ENCODE measurements at places on chromosomes 11 and 22. TPM values are rescaled to one million over a fixed set of nuclear protein-coding genes. Genes with fewer than 3 reads are reported as not detected.

DNA sequence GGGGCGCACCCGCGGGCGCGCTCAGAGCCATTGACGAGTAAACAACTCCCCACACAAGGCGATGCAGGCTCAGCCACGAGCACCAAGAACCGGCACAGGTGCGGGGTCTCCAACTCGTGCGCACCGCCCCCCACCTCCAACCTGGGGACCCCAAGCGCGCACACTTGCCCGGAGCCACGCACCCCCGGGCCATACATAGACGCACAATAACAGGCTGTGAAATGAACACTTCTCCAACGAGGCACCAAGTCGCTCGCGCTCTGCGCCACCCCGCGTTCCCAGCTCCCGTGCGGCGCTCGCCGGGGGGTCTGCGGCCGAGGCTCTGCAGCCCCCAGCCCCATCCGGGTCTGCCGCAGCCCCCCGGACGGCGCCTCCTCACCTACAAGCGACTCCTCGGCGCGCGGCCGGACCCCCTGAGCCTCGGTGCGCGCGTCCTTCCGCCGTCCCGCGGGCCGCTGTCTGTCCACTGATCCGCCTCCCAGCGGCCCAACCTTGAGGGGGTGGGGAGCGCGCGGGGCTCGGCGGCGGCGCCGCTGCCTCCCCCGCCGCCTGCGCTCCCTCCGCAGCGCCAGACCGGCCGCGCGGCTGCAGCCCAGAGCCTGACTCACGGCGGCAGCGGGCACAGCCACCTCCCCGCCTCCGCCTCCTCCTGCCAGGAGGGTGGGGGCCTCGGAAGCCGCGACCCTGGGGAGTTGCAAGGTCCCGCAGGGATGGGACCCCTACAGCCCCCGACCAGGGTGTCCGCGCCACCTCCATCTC, 1.6 kb downstream of the IFITM10 start:
- DNase-seq: peak; percentile 33

GRCh38 chr22:37965940-37966664, 12.6 kb downstream of the POLR2F start:
- DNase-seq: no peak

GRCh38 chr11:129694538-129694937, 121.1 kb upstream of the TMEM45B start:
- DNase-seq: no peak

GRCh38 chr22:43387815-43388214, 24.0 kb upstream of the MPPED1 start:
- no peak for DNase-seq

DNA sequence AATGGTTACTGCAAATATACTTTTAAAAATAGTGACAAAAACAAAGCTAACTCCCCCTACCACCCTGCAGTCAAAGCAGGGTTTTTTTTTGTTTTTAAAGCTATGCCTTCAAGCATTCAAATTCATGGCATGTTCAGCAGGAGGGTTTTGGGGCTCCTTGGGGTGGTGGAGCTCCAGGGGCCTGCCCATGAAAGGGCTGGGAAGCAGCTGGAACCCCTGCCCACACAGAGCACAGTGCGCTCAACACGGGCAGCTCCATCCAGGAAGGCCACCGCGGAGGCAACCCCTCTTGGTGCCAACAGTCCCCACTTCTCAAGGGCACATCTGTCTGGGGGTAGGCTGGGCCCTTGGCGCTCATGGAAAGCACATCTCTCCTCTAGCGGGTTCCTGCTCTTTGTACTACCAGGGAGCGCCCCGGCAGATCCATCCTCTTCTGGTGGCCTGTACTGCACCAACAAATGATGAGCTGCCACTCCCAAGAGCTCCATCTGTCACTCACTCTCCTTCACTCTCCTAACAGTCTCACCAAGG, 16.6 kb upstream of the PHLDA2 start:
- no peak for DNase-seq

DNA sequence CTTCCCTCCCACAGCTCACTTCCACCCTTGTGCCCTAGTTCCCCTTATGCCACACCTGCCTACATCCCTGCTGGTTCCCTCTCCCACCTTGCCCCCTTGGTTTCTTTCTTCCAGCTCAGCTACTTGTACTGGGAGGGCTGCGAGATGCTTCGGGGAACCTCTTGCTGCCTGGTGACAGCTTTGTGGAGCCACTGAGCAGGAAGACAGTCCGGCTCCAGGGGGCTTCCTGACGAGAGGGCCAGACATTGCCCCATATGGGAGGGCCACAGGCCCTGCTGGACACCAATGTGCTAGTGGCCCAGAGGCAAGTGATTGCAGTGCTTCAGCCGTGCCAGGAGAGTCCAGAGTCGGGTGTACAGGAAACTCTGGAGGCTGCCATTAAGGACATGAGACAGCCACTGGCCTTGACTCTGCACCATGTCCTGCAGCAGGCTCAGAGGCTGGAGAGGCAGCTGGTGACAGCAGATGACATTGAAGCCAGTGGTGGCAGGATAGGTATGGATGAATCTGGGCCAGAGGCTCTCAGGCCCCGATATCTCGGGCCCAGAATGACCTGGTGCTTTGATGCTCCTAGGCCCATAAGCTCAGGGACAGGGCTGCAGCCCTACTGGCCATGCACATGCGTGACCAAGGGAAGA, 54.3 kb downstream of the BTG4 start:
- DNase-seq: no peak

DNA sequence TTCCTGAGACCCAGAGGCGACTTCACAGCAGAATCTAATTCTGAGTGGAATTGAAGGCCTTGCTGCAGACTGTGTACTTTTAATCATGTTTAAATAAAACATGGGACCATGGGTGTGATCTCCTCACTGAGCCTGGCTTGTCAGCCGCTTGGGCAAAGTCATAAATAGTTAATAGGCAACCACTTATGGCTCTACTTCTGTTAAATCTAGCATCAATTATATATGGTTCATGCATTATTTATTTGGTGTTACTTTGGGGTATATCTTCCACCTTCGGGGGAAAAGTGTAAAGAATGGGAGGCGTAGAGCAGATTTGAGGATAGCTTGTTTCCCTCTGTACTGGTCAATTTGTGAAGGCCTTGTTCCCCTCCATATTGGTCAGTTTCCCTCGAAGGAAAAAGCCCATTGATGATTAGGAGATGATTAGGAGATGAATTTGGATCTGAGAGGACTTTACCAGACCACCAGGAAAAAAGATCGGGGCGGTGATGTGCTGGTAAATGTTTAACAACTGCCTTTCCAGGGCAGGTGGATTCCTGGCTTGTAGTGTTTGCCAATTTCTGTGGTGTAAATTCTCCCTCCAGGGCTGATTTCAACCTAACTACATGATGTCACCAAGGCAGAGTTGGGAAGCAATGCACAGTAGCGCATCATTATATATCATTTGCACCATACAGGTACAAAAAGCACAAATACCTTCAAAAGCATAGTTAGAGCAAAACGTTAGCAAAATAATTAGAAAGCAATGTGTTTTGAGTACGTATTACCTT, 204.1 kb upstream of the SEZ6L start:
- DNase-seq: no peak

DNA sequence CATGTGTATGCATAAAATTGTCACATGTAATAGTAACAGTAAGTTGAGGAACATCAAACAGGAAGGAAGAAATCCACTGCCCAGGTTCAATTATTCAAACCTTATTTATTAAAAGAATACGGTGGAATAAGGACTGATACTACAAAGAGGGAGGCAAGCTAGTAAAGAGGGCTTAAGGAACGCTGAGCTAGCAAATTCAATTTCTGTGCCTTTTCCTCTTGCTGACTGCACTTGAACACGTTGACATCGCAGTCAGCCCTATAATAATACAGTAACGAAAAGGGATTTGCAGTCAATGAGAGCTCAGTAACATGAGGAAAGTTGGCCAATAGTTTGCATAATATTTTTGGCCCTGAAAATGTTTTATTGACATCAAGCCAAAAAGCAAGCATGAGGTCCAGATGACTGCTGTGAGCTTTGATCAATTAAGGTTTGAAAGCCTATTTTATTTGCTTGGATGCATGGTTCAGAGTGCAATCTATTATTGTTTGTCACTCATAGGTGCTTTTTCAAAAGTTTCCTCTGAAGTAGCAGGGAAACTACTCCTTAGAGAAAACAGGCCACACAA, 861.8 kb downstream of the LRRC4C start:
- peak; percentile 32 for DNase-seq

DNA sequence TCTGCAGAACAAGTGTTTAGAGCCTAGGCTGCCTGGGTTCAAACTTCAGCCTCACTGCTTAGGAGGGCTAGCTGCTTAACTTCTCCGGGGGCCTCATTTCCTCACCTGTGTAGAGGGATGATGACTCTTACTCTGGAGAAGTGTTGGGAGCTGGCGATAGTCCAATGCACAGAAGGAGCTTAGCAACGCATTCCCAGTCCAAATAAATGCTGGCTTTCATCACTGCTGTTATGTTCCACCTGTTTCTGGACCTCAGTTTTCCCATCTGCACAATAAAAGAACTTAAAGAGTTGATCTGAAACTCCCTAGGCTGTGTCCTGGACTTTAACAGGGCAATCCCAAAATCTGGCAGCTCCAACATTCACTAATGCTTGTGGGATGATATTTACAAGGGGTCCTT, 337.8 kb downstream of the MIAT start:
- no peak for DNase-seq

GRCh38 chr11:102361086-102362031, 14.3 kb downstream of the BIRC2 start:
- no peak for DNase-seq

DNA sequence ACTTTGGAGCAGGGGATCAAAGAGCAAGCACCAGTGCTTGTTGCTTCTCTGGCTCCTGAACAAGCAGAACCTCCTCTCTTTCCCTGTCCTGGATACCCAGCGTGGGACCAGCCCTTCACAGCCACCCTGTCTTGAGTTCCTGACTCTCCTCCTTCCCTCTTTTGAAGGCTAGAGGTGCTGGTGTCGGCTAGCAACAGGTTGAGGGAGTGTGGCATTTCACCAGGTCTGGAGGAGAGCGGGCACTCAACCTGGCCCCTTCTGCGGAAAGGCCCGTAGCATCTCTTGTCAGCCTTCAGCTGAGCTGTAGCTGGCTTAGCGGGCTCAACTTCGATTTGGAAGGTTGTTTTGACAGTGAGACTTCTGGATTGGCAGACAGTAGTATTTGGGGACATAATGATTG, 26.6 kb downstream of the RCOR2 start:
- DNase-seq: no peak

- no peak for DNase-seq
Observed at GRCh38 chr11:104763930-104764709, 134.1 kb downstream of the CASP12 start.

GRCh38 chr11:34332524-34332923, 25.3 kb downstream of the ABTB2 start:
- DNase-seq: no peak

DNA sequence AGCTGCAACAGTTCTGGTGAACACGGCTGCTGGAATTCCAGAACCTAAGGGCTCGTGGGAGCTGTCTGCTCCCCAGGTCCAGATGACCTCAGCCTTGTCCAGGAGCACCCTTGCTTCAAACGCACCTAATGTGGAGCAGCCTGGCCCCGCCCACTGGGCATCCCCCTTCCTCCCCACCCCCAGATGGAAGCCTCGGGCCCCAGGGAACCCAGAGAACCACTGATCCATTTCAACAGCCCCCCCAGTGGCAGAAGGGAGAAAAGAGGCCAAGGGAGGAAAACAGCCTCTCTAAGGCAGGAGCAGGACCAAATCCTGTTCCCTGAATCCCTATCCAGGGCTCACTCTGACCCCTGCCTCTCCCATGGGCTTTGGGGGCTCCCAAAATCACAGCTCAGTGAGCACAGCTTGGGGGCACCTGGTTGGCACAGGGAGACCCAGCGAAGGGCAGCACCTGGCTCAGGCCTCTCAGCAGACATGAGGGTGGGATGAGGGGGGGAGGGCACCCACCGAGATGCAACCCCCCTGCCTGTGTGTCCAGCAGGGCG, 1.2 kb downstream of the CYTH4 start:
- DNase-seq: no peak

DNA sequence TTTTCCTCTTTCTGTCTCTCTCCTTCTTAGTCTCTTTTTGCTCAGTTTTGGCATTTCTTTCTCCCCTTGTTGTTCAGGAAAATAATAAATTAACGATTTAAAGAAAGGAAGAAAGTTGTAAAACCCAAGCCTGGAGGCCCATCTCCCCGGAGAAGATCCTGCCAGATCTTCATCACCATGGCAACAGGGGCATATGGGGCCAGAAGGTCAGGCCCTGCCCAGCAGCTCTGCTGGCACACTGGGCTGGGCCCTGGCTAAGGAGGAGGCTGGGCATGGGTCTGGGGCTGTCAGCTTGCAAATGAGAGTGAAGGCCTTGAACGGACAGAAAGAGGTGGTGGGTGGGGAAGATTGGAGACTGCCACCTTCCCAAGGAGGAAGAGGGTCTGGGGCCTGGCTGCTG, 2.8 kb downstream of the LRRC10B start:
- DNase-seq: no peak

DNA sequence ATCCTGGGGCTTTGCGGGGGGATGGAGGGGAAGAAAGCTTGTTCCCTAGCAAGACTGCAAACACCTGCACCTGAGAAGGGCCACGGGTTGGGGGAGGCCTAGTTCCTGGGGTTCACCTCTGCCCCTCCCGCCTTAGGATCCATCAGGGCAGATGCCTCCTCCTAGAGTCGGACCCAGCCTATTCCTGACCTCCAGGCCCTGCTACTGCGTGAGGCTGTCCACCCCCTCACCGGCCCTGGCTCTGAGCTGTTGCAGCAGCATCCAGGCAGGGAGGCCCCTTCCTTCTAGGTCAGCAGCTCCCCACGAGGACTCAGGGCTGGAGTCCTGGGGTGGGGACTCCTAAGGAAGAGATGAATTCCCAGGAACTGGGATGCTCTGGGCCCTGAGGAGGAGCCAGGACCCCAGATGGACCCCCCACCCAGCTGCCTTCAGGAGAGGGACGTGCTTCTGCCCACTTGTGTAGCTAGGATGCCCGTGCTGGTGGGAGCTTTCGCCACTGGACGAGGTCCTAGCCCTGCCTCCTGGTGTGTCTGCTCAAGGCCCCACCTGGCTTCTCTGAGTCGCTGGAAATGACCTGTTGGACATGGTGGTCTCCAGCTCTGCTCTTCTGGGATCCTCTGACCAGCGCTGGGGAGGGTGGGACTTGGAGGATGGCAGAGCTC, 10.3 kb downstream of the MRGPRF start:
- no peak for DNase-seq

- peak; percentile 67 for DNase-seq
Observed at GRCh38 chr22:19745155-19746101, 15.2 kb upstream of the TBX1 start.

DNA sequence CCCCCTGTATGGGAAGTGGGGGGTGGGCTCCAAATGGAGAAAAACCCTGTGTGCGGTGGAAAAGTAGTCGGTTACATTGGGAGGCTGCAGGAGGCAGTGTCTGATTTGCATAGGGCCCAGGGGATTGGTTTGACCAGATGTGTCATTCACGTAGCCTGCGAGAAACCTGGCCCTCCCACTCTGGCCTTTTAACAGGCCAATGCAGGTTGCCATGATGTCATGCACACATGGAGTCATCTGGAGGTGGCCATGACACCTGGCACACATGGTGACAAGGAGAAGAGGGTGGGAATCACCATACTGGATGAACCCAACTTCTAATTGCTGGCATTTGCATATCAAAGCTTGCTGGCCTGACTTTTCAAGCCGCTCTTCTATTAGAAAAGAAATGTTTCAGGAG, 50.6 kb downstream of the FAM181B start:
- no peak for DNase-seq

GRCh38 chr11:3916962-3917361, 61.5 kb downstream of the STIM1 start:
- DNase-seq: no peak

Gene SLC17A6
- not detected for polyA plus RNA-seq

Gene OR52E4
- not detected for polyA plus RNA-seq

Gene IFITM10
- 0.09 TPM for polyA plus RNA-seq

Gene SYT7
- 4.1 TPM for polyA plus RNA-seq

Gene BARX2
- polyA plus RNA-seq: 3.3 TPM

Gene LRRC56
- polyA plus RNA-seq: 5.4 TPM

Gene CALCA
- not detected for polyA plus RNA-seq

Gene DMC1
- polyA plus RNA-seq: 7.1 TPM

Gene PGA5
- not detected for polyA plus RNA-seq

Data from muscle of back (tissue), 13 donors.